Kidney (tissue), 22 donors: ENCODE measurements at places on chromosomes 11 and 22.

GRCh38 chr11:107619926-107620325 lies 29.0 kb downstream of the ELMOD1 start:
- no peak for DNase-seq

DNA sequence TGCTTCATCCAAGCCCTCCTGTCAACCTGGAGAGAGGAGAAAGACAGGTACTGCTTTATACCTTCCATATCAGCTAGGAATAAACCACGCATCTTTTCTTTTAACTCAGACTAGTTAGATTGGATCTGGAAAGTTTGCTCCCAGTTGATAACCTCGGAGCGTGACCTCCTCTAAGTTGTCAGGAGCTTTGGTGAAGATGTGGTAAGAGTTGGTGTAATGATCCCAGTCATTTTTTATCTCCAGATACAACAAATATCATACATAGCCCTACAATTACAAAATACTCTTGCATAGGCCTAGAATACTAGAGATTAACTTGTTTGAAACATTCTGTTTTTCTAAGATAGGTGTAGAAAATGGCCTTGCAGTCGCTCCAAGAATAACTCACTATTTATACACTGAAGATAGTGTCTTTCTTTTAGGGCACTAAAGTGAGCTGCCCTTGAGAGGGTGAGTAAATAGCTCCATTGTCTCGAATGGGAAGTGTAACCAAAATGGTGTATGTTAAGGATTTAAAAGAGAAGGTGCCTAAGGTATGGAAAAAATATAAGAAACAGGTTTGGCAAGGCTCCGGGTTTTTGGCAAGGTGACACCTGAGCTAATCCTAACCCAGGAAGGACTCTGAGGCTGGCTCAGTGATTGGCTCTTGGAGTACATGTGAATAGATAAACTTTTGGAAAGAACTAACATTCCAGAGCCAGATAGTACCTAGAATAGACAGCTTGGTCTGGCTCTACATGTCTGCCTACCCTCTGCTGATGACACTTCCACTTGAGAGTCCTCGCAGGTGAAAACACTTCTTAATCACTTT lies 59.4 kb downstream of the GLYATL1 start:
- no peak for DNase-seq

DNA sequence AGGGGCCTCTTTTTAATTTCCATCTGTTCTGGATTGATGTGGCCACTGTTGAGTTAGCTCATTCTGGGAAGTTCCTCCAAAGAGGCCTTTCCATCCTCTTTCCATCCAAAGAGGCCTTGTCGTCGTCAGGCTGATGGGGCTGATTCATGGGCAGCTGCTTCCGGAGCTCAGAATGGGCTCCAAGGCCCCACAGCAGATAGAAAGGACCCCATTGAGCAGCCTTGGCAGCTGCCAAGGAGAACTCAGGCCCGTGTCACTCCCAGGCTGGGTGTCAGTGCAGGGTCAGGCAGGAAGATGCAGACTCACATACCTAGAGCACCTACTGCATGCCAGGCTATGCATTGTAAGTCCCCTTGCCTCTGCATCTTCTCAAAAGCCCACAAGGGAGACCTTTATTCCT lies 524.1 kb downstream of the MIAT start:
- DNase-seq, result no peak

- no peak for DNase-seq
Measured at GRCh38 chr22:28934026-28934425, 50.7 kb downstream of the ZNRF3 start.

DNA sequence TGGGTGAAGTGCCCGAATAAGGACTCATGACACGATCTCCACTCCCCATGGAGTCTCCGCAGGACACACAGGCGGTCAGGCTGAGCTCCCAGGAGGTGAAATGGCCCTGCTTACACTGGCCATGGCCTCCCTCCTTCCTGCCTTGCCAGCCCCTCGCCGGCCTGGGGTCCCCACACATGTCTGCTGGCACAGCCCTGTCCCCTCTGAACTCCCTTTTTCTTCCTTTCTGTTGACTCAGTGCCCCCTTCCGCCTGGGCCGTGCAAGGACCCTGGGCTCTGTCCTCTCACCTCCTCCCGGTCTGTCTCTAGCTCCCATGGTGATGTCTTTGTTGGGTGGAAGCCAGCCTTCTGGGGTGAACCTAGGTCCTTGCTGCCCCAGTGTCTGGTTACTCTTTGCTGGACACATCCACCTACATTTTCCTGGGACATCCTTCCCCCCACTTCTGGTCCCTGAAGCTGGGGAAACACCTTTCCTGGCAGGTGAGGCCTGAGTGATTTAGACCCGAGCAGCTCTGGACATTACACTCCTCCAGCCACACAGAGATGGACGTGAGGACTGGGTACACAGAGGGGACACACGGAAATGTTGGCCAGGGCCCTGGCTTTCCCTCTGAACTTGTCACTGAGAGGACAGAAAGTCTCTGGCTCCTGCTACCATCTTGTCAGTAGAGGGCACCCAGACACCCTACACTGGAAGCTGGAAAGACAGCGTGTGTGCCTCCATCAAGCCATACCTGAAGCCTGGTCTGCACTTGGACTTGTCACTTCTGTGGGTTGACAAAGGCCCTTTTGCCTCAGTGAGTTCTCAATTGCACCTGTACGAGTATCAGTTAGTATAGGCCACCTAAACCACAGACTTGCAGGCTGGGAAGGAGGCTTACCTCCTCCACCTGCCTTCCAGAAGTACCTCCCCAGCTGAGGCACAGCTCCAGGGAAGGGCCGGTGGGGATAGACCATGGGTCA lies 864.3 kb downstream of the TBC1D22A start:
- DNase-seq, result peak; percentile 53

- DNase-seq, result no peak
Measured at GRCh38 chr11:69244266-69244665, 49.7 kb upstream of the MYEOV start.

GRCh38 chr22:43090130-43090789 lies 1.1 kb upstream of the TTLL1 start:
- peak; percentile 72 for DNase-seq

DNA sequence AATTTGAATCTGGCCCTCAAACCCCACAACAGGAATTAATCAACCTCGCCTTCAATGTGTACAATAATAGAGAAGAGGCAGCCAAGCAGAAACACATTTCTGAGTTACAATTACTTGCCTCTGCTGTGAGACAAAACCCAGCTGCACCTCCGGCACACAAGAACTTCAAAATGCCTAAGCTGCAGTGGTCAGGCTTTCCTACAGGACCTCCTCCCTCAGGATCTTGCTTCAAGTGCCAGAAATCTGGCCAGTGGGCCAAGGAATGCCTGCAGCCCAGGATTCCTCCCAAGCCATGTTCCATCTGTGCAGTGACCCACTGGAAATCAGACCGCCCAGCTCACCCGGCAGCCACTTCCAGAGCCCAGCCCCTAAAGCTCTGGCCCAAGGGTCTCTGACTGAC lies 3.4 kb upstream of the NDUFC2 start:
- DNase-seq, result peak; percentile 26

GRCh38 chr11:17770048-17770652 lies 35.6 kb downstream of the KCNC1 start:
- DNase-seq, result no peak

- no peak for DNase-seq
Measured at GRCh38 chr11:131668500-131669400, 298.3 kb downstream of the NTM start.

GRCh38 chr11:117421041-117421440 lies 93.4 kb downstream of the CEP164 start:
- DNase-seq, result no peak

GRCh38 chr11:38593649-38594048 lies 1995.6 kb upstream of the RAG2 start:
- no peak for DNase-seq

DNA sequence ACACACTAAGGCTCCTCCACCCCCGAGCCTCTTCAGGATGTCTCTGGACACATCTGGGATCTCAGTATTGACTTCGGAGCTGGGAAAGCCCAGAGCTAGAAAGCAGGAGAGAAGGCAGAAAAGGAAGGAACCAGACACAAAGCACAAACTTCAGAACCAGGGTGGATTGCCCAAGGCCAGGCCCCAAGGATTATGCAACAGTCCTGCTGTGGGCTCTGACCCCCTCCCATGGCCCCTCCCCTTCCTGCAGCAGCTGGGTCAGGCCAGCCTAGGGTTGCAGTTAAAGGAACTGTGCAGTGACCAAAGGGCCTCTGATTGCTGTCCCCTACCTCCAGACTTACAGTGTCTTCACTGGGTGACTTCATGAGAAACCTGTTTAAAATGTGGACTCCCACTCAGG lies 5.3 kb downstream of the KCNE3 start:
- DNase-seq, result peak; percentile 93

DNA sequence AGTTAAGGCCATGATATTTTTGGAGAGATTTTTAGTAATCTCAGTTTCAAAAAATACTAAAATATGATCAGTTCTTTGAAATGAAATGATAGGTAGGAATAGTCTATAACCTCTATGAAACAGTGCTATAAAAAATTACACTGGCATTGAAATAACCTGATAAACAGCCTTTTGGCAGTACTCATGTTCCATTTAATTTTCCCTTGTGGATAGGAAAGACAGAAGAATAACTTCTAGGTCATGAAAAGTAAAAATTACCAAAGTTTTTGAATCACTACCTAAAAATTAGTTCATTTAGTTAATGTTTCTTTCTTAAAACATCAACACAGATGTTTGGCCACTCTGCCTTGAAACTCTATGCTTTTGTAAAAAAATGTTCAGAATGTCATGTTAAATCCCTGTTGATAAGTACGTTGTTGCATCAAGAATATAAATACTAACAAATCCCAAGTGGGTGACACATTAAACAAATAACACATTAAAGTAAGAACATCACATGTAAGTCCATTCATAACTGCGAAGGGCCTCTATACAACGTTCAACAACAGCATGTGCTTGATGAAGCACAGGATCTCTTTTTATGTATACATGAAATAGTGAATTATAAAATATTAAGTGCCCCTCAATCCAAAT lies 290.2 kb downstream of the SWAP70 start:
- DNase-seq, result no peak

DNA sequence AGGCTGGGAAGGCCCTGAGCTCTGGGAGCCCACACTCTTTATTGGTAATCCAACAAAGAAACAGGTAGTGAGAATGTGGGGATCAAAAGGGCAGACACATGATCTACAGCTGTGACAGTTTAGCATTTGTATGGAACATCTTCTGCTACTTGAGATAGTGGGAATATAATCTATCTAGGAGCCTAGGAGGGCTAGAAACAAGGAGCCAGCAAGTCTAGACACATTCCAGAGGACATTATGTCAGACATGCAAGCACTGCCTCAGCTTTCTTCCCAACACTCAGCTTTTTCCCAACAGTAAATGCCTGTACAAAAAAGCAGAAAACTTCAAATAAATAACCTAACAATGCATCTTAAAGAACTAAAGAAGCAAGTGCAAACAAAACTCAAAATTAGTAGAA lies 1150.6 kb upstream of the RAG2 start:
- no peak for DNase-seq

DNA sequence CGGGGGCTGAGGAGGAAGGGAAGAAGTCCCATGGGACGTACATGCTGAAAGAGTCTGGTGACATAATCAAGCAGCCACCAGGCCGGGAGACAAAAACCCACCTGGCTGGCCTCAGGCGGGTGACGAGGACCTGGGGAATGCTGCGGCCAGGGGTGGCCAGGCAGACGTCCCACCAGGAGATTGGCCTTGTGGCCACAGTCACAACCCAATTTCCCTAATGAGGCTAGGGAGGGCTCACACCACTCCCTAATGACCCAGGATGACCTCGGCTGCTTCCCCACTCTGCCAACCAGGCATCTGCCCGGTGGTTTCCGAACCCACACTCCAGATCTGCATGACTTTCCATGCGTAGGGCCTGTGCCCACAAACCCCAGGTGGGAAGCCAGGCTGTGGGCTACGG lies 66.9 kb downstream of the SCUBE1 start:
- DNase-seq, result no peak

GRCh38 chr22:23207729-23208393 lies 27.6 kb downstream of the BCR start:
- DNase-seq, result peak; percentile 58

- no peak for DNase-seq
Measured at GRCh38 chr22:19527861-19528417, 3.7 kb upstream of the CLDN5 start.

GRCh38 chr11:118252688-118253087 lies 523 bp upstream of the MPZL3 start:
- DNase-seq, result no peak

DNA sequence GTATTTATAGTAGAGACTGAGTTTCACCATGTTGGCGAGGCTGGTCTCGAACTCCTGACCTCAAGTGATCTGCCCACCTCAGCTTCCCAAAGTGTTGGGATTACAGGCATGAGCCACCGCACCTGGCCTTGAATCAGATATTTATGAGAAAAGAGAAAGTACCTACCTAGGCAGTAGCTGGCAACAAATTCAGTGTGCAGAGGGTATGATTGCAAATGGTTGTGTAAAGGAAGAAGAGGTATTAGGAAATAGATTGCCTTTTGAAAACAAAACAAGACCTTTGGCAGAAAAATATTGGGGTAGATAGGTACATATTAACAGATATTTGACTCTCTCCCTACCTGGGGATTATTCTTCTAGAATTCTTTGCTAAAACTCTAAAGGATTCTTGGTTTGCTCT lies 38.5 kb upstream of the LIN7C start:
- DNase-seq, result no peak

GRCh38 chr11:68903288-68904247 lies at the start of the genes IGHMBP2 and MRPL21:
IGHMBP2 (plus strand) TSS chr11:68903891; CDS start chr11:68903953, 62 bp downstream.
MRPL21 (minus strand) TSS chr11:68903832; CDS start chr11:68903810, 22 bp downstream.
- peak; percentile 95 for DNase-seq

- DNase-seq, result no peak
Measured at GRCh38 chr22:43152003-43152356, 621 bp downstream of the TSPO start.

- no peak for DNase-seq
Measured at GRCh38 chr11:33697997-33698396, 2.6 kb downstream of the C11orf91 start.
